Stimulated activated CD4-positive, alpha-beta T cell treated with anti-CD3 and anti-CD28 coated beads, Interleukin-1b, Interleukin-23, amount 100 ng/mL, for 1 hour (primary cell): ENCODE measurements at places on chromosomes 16 and 17.

DNA sequence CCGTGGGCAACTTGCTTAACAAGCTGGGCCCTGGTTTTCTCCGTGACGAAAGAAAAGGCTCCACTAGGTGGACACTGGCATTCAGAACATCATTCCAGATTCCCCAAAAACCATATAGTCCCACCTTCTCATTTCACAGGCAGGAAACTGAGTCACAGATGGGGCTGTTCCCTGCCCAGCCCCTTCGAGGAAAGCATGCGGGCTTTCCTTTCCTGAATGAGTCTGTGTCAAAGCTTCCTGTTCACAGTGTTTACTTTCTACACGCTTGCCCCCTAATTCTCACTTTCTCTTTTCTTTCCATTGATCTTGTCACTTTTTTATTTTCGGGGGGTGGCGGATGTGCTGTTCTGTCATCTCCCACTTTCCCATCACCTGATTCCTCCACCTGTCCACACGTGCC, 10.3 kb upstream of the LGALS9 start:
- DNase-seq, result no peak

- DNase-seq, result no peak
These were observed 1.2 kb downstream of the TRIM65 start for GRCh38 chr17:75895370-75896155.

DNA sequence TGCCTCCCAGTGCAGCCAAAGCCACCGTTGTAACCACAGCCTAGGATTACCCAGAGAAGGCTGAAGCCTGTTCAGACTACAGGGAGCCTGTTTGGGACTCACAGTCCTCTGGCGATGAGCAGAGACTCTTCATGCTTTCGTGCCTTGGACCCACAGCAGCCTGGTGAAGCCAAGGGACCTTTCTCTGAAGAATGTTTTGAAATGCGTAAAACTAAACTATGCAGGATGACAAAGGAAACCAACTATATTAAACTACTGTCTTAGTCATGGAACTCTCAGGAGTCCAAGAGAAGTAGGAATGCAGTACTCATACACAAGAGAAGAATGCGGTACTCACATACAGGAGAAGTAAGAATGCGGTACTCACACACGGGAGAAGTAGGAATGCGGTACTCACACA, 20.9 kb downstream of the ABR start:
- no peak for DNase-seq

GRCh38 chr17:37714897-37715296, 30.0 kb downstream of the HNF1B start:
- no peak for DNase-seq

GRCh38 chr16:166375-167121, 770 bp downstream of the HBM start:
- no peak for DNase-seq

- no peak for DNase-seq
These were observed 47.4 kb downstream of the PECAM1 start for GRCh38 chr17:64343071-64343774.

- DNase-seq, result no peak
These were observed 2.7 kb upstream of the ATAD5 start for GRCh38 chr17:30829022-30829421.

DNA sequence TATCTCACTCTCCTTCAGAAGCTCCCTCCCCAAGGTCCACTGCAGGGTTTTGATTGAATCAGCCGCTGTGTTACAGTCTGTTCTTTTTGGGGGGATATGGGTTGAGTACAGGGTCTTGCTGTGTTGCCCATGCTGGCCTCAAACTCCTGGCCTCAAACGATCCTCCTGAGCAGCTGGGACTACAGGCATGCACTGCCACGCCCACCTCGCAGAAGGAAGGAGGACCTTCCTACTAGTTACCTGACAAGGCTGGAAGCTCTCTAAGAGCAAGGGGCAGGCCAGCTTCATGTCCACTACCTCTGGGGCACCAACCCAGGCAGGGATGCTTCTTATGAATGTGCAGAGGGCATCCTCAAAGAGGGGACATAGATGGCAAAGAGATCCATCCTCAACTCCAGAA, 1.9 kb upstream of the MMP28 start:
- no peak for DNase-seq

DNA sequence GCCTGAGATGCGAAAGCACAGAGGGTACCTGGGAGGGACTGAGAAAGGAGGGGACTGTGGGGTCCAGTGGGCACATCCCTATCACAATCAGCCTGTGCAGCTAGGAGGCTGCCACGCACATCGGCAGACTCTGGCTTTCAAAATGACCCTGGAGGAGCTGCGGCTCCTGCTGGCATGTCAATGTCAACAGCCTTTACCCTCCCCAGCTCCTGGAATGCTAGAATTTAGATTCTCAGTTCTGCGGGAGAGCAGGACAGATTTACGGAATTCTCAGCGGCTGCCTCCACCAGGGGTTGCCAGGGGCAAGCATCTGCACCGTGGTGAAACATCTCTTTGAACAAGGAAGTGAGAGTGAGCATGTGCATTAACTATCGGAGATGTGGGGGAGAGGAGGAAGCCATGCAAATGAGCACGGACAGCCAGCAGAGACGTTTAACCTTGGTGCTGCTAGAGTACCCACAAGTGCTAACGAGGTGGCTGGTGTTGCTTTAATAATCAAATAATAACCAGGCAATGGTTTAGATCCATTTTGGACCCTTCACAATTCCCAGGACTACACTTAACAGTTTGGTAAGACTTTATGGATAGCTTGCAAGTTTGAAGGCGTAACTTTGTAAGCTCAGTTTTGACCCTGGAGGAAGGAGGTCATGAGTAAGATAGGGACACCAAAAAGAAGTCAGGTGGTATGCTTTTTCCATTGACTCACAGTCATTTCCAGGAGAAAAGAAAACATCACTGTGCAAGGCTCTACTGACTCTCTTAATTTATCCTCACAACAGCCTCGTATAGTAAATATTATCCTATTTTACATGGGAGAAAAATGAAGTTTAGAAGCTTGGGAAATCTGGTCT, 54.1 kb downstream of the XYLT1 start:
- peak; percentile 2 for DNase-seq

DNA sequence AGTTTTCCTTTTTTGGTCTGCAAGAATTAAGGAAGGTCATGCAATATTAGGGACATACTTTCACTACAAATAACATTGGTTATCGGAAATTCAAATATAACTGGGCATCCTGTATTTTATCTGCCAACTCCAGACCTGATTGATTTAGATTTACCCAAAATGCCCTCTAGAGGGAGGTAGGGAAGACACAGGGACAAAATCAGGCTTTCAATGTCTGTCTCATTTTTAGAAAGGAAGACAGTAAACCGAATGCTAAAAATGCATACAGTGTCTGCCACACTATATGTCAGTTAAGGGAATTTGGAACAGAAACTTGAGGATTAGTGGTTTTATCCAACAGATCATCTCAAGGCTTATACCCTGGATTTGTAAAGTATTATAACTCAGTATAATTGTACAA, 161.7 kb upstream of the SOX9 start:
- DNase-seq, result no peak

GRCh38 chr17:39996162-39996561, 15.6 kb downstream of the PSMD3 start:
- DNase-seq, result no peak

DNA sequence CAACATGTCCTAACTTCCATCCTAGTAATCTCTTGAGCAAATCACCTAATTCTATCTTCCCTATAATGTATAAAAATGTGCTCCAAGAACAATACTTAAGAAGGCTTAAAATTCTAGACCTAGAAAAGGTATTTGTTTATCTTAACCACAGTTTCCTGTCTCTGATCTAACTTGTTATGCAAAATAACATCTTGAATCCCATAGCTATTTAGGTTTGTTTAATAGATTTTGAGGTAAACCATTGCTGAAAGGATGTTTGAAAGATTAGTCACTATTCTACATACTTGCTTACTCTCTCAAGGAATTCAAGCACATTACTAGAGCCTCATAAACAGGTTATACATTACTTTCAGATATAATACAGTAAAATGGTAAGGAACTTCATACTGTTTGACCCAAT, 13.0 kb downstream of the CA10 start:
- DNase-seq, result no peak

GRCh38 chr17:45376171-45377005, 56.3 kb downstream of the ARHGAP27 start:
- DNase-seq, result no peak

- DNase-seq, result no peak
These were observed 2.2 kb downstream of the USP31 start for GRCh38 chr16:23146877-23147601.

GRCh38 chr16:50371936-50372595, 3.3 kb upstream of the BRD7 start:
- DNase-seq, result no peak

- no peak for DNase-seq
These were observed 34.5 kb upstream of the CLEC18B start for GRCh38 chr16:74455619-74456289.

DNA sequence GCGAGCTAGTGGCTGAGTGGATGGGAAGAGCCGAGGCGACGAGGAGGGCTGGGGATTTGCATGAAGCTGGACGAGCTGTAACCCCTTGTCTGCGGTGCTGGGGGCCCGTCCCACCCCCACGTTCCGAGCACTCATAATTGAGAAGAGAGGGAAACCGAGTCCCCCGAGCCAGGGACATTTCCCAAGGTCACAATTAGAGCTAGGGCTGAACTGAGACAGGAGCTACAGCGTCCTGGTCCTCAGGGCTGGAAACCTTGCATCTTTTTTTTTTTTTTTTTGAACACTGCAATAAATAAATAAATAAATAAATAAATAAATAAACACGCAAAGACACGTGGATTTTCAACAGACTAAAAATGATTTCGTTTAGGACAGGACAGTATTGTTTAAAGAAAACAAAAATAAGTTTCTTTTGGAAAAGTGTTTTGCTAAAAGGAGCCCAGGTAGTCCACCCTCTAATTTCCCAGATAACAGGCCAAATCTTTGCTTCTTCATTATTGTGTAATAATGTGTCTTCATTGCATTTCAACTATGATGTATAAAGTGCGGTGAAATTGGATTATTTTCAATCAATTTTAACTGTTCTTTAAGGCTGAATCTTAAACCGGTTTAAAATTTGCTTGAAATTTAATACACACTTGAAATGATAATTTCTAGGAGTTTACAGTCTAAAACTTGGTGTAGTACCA, 992 bp downstream of the GDPD1 start:
- DNase-seq, result no peak

DNA sequence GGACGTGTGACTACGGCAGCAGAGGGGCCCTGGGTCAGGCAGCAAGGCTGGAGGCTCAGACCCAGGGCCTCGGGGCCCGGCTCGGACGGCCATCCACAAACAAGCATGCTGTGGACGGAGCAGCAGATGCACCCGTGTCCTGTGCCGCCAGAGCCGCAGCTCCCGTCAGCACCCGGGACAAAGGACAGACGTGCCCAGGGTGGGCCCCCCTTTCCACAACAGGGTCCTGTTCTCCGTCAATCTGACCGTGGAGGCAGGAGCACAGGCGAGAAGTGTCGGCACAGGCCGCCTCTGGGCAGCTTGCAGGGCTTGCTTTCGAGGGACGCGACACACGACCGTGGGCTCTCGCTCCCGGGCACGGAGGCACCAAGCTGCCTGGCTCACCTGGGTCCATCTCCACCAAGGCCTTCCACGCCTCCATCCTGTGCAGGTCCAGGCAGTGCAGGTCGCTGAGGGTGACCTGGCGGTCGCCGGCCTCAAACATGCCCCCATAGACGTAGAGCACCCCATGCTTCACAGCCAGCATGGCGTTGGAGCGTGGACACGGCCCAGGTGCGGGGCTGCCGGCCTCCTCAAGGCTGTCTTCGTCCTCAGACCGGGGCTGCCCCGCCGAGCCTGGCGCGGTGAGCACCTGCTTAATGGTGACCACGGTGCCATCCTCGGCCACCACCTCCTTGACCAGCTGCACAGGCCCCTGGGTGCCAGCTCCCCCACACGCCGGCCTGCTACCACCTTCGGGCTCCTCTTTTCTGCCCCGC, 56.7 kb downstream of the KLHDC4 start:
- no peak for DNase-seq

DNA sequence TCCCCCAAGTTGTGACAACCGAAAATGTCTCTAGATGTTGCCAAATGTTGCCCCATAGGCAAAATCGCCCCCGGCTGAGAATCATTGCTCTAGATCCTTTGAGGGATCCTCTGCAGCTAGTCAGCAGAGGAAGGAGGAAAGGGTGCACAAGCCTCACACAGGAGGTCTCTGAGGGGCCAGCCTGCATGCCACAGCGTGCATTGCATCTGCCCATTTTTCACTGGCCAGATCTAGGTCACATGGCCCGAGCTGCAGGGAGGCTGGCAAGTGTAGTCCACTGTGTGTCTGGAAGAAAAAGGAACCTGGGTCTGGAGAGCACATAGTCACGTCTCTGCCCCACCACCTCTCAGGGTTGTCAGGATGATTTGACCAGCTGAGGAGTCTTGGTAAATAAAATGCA, 138.2 kb downstream of the CCT6B start:
- DNase-seq, result no peak

GRCh38 chr16:15052747-15053476, 3.0 kb downstream of the NTAN1 start:
- no peak for DNase-seq

GRCh38 chr17:29574732-29575510, 6.4 kb downstream of the TP53I13 start:
- no peak for DNase-seq

GRCh38 chr16:88768071-88768783, 16.8 kb downstream of the PIEZO1 start:
- DNase-seq, result no peak

DNA sequence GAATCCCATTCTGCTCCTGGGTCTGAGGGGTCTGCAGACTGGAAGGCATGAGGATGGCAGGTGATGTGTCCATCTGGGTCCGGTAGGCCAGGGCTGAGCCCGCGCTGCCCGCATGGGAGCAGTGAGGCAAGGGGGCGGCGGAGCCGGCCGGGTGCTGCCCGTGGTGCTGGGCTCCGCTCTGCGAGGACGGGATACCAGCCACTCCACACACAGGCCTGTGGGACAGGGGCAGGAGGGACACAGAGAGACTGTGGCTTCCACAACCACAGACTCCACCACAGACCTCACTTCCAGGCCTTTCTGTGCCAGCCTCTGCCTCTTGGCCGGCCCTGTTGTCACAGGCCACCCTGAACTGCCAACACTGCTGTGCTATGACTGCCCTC, 25.4 kb downstream of the MAP1LC3B start:
- no peak for DNase-seq

DNA sequence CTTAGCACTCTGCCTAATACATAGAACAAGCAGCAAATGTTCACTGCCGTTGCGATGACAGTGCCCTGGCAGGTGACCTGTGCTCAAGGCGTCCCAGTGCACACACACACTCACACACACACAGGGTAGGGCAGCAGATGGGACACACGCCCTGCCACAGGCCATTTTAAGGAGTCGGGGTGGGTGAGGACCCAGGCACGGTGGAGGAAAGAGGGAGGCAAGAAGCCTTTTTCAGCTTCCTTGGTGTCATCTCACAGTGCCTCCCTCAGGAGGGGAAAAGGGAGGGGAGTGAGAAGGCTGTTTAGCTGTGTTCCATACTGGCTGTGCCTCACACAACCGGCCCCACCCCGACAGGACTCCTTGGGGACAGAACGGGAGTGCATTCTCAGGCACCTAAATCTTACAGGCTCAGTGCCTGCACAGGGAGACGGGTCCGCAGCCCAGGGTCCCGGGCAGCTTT, 1.5 kb downstream of the PITPNM3 start:
- no peak for DNase-seq
